ENCODE measurements at places on chromosomes 1 and 21.

DNA sequence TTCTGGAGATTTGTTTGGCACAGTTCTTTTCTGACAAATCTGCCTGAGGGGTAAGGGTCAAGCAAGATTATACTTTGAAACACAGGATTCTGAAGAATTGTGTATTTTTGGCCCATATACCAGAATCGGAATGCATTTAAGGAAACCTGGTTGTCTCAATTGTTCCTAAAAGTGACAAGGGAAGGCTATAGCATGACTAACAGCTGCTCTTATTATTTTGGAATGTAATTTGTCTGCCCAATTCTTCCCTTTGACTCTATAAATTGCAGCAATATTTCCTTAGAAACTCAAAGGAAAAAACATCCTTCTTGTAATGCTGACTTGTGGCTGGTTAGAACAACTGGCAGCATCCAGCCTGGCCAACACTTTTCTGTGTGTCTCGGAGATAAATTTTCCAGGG is 15.8 kb upstream of the VCAM1 start:
- no peak for DNase-seq

DNA sequence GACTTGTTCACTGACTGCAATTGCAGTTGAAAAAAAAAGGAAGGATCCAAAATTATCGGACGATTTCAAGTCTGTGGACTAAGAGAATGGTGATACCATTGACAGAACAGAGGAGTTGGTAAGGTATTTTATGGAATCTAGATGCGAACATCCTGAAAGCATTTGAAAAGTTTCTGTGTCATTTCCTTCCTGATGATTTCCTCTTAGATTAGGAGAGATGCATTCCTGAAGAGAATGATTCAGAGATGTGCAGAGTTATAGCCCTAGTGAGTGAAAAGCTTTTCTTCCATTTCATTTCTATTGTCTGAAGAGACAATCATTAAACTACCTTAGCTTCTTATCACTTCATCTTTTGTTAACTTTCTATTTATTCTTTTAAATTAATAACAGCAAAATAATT is 200.0 kb downstream of the KCNK2 start:
- DNase-seq: no peak

DNA sequence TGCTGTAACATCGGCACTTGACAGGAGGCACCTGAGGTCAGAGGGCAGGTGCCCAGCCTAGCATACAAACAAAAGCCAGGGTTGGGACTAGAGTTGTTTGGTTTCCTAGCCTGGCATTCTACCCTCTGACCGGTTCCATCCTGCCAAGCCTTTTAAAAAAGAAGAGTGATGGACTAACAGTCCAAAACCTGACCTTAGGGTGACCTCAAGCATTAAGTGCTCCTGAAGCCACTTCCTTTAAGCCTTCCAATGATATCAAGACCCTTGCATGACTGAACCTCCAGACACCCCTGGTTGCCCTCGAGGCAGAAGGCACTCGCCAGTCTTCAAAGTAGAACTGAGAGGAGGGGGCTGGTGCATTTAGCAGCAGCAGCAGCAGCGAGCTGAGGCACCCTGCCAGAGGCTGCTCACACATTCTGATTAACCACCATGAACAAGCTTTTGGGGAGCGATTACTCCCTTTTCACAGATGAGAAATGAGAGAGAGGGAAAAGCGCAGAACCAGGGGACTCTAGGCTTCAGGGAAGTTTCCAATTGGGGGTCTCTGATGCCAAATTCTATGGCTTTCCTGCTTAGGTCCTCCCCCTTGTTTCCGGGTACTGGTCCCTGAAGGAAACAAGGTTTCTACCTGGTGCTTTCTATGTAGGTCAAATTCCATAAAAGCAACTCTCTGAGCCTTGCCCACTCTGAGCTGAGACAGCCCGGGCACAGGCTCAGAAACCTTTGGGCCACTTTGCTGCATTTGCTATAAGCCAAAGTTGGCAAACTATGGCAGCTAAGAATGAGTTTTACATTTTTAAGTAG is 9.2 kb downstream of the SLC2A1 start:
- DNase-seq: no peak

DNA sequence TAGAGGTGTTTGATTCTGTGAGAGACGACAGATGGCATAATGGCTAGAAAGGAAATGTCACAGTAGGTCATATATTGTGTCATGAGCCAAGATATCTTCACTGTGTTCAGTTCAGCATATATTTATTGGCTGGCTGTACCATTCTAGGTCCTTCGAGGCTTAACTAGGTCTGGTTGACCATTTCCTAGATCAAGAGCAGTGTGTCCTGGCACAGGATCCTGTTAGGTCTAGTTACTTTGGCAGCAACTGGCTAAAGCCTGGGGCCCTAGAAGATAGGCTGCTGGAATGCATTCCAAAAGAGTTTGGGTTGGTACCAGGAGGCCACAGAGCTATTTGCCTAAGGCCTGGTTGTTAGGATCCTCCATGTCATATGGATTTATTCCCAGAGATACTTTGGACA is 20.9 kb downstream of the ZBTB40 start:
- no peak for DNase-seq

GRCh38 chr1:41713141-41713540 is 205.6 kb downstream of the HIVEP3 start:
- DNase-seq: no peak

GRCh38 chr1:43653339-43653738 is 3.4 kb downstream of the KDM4A start:
- no peak for DNase-seq

DNA sequence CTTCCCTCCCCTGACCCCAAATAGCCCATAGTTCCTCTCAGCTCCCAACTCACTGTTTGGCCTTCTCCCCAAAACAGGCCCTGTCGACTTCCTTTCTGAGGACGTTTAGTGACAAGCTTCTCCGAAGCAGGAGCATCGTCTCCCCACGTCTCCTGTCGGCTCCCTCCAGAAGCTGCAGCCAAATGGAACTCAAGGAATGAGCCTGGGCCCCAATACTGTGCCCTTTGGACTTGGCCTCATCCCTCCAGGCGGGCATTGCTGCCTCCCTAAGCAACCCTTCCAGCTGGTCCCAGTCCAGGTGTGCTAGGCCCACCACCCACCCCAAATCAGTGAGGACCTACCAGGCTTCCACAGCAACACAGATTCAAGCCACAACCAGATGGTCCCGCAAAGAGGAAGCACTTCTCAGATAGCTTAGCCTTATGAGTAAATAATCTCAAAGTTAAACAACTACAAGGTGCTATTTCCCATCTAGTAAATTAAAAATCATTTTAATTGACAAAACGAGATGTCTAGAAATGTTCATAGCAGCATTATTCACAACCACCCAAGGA is 33.0 kb downstream of the ACOT7 start:
- no peak for DNase-seq

DNA sequence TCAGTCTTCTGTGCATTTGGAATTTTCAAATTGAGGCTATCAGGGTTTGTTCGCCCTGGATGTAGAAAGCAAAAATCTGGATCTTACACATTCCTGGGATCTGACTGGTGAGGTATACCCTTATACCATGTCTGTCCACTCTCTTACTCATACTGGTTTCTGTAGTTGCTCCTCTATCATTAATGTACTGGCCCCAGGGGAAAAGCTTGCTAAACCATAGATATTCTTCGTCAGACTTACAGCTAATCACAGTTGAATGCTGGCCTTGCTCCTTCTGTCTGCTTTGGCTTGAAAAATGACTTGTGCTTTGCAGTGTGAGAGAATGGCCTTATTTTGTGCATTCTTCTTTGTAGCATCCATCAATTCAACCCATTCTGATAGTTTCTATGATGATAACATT is 30.5 kb downstream of the TBCE start:
- DNase-seq: no peak

- DNase-seq: no peak
These were observed 8.3 kb upstream of the EPB41 start for GRCh38 chr1:28905921-28906666.

DNA sequence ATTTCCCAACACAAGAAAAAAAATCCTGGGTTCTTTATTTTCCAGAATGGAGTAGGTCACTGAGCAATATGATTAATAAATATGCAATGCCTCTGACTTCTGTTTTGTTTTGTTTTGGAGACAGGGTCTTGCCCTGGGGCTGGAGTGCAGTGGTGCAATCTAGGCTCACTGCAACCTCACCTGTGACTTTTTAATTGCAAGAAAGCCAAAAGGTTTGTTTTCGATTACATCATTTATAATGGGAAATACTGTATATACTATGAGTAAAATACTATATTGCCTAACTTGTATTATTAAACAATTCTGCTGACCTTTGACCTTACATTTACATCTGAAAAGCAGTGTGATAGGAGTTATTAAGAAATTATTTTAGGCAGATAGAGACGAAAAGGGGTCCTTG is 11.6 kb upstream of the CD46 start:
- DNase-seq: no peak

GRCh38 chr21:32101277-32101676 is 177.6 kb downstream of the MIS18A start:
- no peak for DNase-seq

DNA sequence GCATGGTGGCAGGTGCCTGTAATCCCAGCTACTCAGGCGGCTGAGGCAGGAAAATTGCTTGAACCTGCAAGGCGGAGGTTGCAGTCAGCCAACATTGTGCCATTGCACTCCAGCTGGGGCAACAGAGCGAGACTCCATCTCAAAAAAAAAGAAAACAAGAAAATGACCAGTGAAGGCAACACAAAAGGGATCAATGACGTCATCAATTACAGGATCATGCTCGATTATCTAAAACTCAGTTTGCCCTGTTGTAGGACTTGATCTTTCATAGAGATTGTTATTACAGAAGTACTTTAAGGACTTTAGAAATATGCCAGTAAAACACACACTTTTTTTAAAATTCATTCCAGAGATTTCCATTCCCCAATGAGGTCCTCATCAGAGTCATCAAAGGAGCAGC is 147.8 kb downstream of the ETS2 start:
- DNase-seq: no peak

DNA sequence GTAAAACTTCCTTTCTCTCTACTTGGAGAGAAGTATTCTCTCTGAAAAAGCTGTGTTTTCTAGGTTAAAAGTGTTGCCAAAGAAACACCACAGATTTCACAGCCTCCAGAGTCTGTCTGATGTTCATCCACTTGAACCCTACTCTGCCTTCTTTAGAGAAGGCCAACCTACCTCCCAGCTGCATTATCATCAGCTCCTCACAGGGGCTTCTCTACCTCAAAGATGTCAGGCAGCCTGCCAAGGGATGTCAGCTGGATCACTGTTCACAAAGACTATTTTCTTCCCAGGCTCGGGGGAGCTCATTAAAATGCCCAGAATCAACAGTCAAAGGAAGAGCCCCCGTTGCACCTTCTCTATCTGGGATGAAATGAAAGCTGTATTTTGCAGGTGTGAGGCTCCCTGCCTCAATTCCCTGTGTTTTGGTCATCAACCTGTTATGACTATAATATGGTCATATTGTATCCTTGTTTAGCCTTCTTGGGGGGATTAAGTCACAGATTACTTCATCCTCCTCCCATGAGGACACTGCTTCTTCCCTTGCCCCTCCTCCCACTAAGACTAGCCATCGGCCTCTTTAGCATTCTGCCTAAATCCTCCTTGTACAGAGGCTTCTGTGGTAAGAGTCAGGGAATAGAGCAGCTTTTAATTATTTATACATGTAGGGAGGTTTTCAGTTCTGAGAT is 25.7 kb downstream of the ANGPTL7 start:
- DNase-seq: no peak

GRCh38 chr1:108815566-108815965 is 41.3 kb downstream of the AKNAD1 start:
- DNase-seq: no peak
